ENCODE measurements at places on chromosomes 12 and 14. TPM values are rescaled to one million over a fixed set of nuclear protein-coding genes. Genes with fewer than 3 reads are reported as not detected.

Gene CEBPE
- 0.27 TPM for total RNA-seq

Gene CCDC175
- total RNA-seq, result not detected

Gene TSPAN8
- total RNA-seq, result not detected

Gene ARMH4
- total RNA-seq, result not detected

Gene ARL6IP4
- 174 TPM for total RNA-seq

Gene OR4E2
- not detected for total RNA-seq

- no peak for DNase-seq
Measured at GRCh38 chr12:119676573-119676972, 8.6 kb downstream of the PRKAB1 start.

- DNase-seq, result peak; percentile 76
Measured at GRCh38 chr12:47207340-47207717, 127.6 kb upstream of the AMIGO2 start.

- DNase-seq, result no peak
Measured at GRCh38 chr12:47835831-47836155, 16.1 kb upstream of the HDAC7 start.

DNA sequence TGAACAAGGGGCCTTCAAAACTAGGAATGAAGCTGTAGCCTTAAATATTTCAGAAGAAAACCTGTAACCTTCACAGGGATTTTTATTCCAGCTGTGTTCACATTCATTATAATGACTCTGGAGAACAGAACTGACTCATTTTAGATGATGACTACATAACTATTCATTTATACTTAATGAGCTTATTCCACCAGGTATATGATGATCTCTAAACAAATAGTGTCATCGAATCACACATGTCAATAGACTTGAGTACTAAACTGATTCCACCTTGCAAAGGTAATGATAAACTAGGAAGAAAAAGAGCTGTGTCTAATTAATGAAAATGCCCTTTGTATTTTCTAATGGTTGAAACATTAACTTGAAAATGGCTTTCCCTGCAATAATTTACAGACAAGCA is 433.2 kb downstream of the PDZRN4 start:
- no peak for DNase-seq

GRCh38 chr14:23725980-23726710 is 90.0 kb downstream of the DHRS2 start:
- no peak for DNase-seq

DNA sequence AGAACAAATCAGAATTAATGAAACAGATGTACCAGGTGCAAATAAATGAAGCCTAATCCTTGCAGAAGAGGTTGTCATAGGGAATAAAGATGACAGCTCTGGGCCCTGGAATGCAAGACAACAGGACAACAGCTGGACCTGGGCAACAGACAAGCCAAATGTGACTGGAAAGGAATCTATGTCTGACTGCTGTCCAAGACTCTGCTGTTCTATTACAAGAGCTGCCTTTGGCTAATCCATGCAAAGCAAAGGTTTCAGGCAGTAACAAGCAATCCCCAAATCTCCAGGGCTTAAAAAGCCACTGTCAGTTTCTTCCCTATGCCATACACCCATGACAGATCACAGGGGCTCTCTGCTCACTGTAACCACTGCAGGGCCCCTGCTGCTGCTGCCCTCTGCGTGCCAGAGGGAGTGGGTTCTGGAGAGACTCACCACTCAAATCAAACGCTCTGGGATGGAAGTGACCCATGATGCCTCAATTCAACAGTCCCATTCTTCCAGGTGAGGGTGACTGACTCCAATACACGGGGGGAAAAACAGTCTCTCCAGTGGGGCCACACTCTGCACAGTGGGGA is 218.9 kb upstream of the SFSWAP start:
- no peak for DNase-seq

DNA sequence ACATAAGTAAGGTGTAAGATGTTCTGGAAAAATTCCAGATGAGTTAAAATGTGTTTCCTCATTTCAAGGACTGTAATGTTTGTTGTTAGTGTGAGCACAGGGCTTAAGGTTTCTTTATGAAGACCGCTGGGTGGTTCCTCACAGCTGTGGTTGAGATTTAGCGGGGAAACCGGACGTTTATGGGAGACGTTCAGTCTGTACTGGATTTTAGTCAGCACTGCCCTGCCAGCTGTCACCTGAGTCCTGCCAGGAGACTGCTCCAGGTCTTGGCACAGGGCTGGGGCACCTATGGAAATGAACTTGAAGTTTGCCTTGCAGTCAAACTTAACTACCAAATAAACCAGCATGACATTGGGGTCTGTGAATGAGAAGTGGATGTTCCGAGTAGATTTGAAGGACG is 555.2 kb downstream of the DIO2 start:
- no peak for DNase-seq

- DNase-seq, result no peak
Measured at GRCh38 chr14:80310938-80311750, 99.8 kb upstream of the DIO2 start.

DNA sequence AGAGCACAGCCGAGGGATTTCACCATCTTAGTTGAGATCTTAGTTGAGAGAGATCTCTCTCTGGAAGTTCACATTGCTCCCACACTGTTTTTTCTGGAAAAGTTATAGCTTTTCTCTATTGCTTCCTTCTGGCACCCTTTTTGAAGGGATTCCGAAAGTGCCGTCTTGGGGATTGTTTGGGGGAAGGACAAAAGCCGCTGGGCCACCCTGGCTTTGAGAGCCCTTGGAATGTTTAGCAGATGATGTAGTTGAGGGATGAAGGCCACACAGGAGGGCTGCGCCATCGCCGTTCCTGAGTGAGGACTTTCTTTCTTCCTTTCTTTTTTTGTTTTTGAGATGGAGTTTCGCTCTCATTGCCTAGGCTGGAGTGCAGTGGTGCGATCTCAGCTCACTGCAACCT is 17.7 kb downstream of the PLEKHG3 start:
- DNase-seq, result no peak

DNA sequence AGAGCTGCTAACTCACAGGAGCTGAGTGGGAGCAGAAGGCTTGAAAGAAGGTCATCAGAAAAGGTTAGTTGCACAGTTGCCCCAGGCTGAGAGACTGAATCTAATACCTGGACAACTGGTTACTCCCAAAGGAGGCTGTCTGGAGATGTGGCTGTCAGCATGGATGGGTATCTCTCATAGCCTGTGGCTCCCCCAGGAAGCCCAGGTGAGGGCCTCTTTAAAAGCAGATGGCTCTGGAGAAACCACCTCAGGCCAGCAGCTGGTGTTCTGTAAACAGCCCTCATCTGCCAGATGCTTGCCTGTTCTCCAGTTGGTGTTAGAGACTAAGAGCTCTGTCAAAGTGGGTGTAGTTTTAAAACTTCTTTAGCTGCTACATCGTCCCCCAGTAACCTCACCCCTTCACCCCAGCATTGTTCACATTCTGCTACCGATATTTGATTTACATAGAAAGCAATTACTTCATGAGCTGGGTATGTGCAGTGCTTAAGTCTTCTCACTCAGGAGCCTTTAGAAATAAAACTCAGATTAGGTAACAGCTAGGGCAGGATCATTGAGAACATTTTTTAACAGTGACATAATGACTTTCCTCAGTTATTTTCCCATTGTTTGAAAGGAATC is 25.8 kb downstream of the DACT1 start:
- DNase-seq, result no peak

- DNase-seq, result no peak
Measured at GRCh38 chr14:54815016-54815415, 87.6 kb downstream of the GCH1 start.

Measured in activated CD8-positive, alpha-beta T cell treated with anti-CD3 and anti-CD28 coated beads for 36 hours (primary cell).